ENCODE measurements at places on chromosomes 5 and 9. TPM values are rescaled to one million over a fixed set of nuclear protein-coding genes. Genes with fewer than 3 reads are reported as not detected.

- DNase-seq = no peak
These were observed 8.9 kb downstream of the MTRR start for GRCh38 chr5:7877851-7878250.

- no peak for DNase-seq
These were observed 348.7 kb downstream of the CCDC171 start for GRCh38 chr9:15901572-15901971.

DNA sequence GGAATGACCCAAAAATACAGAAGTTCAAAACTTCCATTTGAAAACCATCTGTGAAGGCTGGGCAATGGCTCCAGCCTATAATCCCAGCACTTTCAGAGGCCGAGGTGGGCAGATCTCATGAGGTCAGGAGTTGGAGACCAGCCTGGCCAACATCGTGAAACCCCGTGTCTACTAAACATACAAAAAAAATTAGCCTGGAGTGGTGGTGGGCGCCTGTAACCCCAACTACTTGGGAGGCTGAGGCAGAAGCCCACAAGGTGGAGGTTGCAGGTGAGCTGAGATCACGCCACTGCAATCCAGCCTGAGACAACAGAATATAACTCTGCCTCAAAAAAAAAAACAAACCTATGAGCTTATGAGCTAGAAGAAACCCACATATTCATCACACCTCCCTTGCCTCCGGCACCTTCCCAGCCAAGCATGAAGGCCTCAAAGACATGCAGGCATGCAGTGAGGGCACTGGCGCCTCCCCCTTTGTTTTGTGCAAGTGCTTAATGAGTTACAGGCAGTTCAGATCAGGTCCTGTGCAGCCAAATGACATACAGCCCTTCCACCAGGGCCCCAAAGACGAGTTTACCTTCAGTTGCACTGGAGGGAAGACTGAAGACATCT, 9.9 kb downstream of the HNRNPH1 start:
- peak; percentile 66 for DNase-seq

DNA sequence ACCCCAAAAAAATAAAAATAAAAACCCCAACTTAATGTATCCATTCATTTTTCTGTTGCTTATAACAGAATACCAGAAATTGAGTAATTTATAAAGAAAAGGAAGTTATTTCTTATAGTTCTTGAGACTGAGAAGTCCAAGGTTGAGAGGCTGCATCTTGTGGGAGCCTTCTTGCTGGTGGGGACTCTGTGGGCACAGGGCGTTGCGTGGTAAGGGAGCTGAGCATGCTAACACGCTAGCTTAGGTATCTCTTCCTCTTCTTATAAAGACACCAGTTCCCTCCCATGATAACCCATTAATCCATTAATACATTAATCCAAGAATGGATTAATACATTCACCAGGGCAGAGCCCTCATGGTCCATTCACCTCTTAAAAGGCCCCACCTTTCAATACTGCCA, 150.9 kb downstream of the ZSWIM6 start:
- no peak for DNase-seq

TOR2A gene
- polyA plus RNA-seq = 18.6 TPM

GRCh38 chr9:94827584-94828304, 101.2 kb downstream of the AOPEP start:
- no peak for DNase-seq

DNA sequence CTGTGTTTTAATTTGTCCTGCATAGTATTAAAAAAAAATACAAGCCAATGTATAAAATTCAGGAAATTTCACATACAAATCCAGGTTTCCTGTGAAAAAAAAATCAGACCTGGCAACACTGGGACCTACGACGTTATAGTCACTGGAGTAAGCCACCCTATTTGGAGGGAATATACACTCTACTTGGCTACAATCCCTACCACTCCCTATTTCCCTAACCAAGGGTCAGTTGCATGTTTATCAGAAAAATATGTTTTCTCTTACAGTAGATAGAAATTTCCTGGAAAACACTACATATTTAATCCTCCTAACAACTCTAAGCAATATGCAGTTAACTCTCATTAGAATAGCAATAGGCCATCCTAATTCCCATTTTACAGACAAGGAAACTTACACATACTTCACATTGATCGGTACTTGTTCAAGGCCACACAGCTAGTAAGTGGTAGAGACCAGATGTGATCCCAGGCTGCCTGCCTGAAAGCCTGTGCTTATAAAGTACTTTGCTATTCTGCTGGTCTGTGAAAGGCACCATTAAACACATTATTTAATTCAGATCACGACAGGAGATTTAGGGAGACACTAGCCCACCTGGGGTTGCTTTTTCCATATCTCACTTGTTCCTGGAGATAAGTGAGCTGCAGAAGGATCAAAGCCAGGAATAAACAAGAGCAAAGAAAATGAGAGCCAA, 70.8 kb downstream of the MFAP3 start:
- no peak for DNase-seq

DNA sequence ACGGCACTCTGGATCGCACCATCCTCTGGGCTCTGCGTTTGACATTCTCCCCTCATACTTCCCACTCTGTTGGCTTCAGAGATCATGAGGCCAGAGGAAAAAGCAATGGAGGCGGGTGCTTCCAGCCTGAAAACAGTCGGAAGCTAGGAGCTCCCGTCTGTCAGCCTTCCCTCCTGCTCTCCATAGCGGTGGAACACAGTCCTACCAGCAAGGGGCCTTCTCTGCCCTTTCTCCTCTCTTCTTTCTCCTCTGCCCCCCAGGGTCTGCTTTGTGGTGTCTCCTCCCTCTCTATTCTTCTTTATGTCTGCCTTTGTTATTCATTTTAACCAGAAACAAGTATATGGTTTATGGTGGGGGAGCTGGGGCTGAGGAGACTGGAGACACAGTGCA, 152.5 kb upstream of the NFIB start:
- no peak for DNase-seq

DNA sequence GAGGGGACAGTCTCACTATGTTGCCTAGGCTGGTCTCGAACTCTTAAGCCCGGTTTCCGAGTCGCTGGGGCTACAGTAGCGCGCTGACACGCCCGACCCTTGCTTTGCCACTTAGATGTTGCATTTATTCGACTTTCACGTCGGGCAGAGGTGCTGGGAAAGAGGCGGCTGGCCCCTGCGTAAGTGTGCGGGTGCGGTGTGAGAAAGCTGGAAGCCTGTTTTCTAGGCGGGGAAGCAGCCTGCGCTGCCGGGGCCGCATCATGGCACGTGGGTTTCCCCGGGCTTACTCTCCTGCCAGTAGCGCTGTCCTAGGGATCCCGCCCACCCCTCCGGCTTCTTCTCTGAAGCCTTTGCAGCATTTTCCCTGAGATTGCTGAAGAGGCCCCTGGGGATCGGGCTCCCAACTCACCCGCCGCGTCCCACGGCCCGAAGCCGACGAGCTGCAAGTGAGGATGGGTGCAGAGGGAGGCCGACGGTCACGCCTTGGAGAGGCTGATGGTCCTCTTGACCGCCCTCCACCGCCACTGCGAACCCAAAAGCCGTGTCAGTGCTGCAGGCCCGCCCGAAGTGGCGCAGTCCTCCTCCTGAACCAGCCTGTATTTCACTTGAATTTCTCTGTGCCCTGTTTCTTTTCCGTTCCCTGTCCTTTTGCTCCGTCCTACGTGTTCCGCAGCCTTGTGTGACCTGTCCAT, 5.8 kb upstream of the TRIM41 start:
- DNase-seq = no peak

- no peak for DNase-seq
These were observed at the start of gene CSF1R for GRCh38 chr5:150085950-150086715. Gene CSF1R (minus strand): TSS chr5:150086554. CDS start chr5:150086427, 127 bp downstream.

GRCh38 chr5:168316139-168316578, 24.7 kb downstream of the WWC1 start:
- DNase-seq = no peak

SLC25A2 gene
- polyA plus RNA-seq = 0.19 TPM

TESK1 gene
- polyA plus RNA-seq = 46.4 TPM

DNA sequence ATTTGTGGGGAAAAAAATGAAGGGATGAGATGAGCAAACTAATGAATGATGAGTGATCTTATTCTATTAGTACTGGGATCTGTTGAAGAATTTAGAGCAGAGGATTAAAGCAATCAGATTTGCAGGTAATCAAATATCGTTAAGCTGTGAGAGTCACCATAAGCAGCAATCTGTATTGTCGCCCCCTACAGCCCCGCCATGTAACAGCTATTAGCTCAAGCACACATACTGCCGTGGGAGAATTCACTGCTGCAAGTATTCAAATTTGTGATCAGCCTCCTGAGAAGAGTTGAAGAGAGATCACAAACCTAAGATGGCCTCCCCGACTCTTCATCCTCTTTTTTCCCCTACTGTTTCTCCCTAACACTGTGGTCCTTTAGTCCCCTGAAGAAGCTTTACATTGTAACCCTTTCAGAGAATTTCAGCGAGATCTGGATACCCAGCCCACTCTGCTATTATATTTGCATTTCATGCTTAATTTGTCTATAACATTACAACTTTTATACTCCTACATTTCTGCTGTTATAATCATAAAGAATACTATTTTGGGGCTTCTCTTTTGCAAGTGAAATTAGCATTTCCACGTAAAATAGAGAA, 28.5 kb upstream of the PHF24 start:
- DNase-seq = no peak

DNA sequence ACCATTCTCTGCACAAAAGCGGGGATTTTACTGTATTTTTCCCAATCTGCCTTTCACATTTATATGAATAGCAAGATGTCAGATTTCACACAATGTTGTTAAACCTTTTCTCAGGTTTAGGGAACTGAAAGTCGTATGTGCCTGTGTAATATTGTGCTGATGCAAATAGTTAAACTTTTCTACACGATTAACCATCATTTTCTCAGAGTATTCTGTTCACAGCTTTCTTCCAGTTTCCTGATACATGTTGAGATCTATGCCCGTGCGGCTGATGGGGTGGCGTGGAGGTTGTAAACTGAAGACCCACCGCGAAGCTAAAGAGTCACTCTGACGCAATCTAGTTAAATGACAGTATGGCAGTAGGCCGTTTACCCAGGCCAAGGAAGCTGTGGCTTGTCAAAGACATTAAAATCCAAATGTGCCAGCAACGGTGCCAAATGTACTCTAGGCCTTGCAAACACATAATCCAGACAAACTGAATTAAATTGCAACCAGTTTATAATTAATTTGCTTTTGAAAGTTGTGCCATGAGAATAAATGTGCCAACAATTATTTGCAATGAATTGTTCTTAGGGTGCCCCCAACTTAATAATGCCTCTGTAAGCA, 145.7 kb downstream of the EBF1 start:
- DNase-seq = no peak

DEPDC1B gene
- polyA plus RNA-seq = 29.5 TPM

DNA sequence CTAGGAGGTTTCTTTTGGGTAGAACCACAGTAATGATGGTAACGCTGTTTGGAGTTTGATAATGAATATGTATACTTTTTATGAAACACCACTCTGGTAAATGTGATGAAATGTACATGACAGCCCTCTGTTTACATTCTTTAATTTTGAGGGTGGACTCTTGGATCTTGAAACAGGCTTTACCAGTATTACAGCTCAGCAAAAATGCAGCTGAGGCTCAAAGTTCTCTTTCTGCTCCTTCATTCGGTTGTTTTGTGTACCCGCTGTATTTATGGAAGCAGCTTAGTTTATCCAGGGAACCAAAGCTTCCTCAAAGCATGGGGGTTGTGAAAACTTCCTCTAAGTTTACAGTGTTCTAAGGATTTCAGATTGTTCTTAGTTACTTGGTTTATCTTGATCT, 11.1 kb downstream of the GAPVD1 start:
- no peak for DNase-seq

DNA sequence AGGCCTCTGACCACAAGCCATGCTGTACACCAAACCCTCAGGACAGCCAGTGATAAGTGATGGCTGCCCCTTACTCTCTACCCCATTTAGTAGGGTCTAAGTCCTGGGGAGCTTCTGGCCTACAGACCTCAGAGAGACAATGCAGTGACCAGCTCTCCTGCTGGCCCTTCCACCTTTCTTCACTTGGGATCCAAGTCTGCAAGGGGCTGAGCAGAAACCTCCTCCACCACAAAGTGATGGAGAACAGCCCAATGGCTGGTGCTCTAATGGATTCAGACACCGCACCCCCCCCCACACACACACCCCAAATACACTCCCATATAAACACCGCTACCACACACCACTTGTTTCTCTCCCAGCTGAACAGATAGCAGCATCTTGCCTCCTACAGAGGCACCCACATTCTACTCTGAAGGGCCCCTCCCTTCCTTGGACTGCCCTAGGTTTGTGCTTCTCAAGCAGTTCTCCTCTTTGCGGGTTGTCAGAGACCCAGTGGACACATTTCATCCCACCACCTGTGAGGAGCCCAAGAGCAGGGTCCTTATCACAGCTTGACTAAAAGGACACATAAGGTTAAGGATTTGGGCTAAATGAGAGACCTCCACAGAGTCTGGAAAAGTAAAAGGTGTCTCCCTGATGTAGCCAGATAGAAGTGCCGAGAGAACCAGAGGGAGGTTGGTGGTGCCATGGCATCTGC, 1.3 kb upstream of the PDLIM4 start:
- no peak for DNase-seq

GRCh38 chr5:94784536-94785505, 166.4 kb downstream of the SLF1 start:
- no peak for DNase-seq

CFAP77 gene
- polyA plus RNA-seq = 0.84 TPM

DNA sequence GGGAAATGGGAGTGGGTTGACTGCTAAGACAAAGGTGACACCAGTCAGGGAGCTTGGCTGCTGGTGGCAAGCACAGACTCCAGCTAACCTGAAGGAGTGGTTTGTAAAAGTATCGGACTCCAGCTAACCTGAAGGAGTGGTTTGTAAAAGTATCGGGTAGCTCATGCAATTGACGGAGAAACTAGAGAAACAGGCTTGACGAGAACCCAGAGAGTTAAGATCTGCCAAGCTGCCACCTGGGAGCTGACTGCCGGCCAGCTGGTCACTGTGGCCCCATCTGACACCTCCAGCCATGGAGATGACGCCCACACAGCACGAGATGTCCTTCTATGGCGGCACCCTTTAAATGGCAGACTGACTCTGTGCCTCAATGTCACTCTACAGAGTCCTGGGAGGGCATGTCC, 28.3 kb upstream of the CRB2 start:
- DNase-seq = peak; percentile 81

PCDHB10 gene
- 4.9 TPM for polyA plus RNA-seq

GRCh38 chr5:175772747-175773533, 98.4 kb upstream of the CPLX2 start:
- DNase-seq = no peak

DNA sequence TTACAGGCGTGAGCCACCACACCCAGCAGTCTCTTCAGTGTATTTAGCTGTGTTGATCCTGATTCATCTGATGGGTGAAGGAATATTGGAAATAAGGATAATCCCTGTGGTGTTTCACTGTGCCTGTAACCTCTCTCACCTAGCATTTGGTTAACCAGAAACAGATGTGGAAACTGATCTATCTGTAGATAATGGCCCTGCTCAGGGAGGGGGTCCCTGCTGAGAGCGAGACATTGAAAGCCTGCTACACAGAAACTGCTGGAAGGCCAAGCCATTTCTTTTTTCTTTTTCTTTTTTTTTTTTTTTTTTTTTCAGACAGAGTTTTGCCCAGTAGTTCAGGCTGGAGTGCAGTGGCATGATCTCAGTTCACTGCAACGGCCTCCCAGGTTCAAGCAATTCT, 28.4 kb downstream of the QRFP start:
- no peak for DNase-seq

EIF4E1B gene
- 0.10 TPM for polyA plus RNA-seq

EPB41L4A gene
- 21.4 TPM for polyA plus RNA-seq

Measured in renal pelvis (tissue), 12 donors.